B cell (primary cell): ENCODE measurements at places on chromosomes 7 and 10.

- no peak for DNase-seq
Observed at GRCh38 chr7:5683280-5683670, 98.2 kb downstream of the RNF216 start.

DNA sequence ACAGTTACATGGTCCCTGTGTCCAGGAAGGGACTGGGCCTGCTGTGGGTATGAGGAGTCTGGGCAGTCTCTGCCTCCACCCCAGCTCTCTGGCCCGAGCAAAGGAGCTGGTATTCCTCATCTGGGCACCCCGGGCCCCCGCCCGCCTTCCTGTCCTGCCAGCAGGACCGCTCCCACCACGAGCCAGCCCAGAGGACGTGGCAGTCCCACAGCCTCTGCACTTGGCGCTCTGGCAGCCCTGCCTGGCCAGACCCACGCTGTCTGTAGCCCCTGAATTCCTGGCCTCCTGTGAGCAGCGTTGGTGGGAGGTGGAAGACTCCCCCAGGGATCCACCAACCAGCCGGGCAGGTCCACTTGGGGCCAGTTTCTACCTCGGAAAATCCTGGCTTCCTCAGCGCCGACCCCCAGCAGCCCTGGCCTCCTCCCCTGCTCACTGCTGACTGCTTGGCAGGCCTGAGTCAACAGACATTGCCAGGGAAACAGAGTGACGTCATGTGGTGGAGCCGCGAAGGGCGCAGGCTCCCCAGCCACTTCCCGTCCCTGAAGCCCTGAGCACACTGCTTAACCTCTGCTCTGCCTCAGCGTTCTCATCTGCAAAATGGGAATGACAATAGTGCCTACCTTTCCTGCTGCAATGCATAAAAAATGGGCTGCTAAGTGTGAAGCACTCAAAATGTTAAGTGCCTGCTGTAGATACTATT is 21.6 kb upstream of the LIMK1 start:
- peak; percentile 72 for DNase-seq

DNA sequence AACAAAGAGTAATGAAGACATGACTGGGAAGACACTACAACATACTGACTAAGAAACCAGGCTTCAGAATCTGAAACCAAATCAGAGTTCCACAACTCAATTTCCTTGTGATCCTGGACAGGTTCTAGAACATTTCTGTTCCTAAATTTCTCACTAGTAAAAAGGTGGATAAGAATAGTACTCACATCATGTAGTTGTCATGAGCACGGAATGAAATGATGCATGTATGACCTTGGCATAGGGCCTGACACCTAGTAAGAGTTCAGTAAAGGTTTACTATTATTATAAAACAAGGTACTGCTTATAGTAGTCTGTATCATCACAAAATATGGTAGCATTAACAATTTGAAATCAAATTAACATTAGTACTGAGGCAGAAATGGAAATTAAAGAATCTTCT is 19.9 kb downstream of the DOCK4 start:
- DNase-seq, result no peak

DNA sequence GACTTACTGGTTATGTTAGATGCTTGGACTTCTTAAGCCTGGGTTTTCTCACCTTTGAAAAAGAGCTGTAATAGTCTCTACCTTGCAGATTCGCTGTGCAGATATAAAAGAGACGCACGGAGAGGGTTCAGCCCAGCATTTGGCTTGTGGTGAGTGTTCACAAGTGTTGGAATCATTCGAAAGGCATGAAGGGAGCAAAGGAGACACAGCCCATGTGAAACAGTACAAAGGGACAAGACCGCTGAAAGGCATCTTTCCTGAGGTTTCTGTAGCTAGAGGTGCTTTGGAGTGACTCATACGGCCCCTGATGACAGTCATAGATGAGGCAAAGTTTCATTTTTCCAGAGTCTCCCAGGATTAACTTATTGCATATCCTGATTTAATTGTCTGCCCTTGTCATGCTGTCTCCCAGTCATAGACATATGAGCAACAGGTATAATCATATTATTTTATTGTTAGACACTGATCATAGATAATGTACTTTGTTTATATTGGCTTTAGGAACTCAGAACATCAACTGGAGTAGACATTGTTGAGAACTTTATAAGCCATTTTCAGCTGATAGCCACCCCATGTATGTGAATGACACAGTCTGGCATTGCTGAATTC is 171.1 kb downstream of the ADRA2A start:
- no peak for DNase-seq

GRCh38 chr10:132242103-132242840 is 55.5 kb downstream of the DPYSL4 start:
- no peak for DNase-seq

DNA sequence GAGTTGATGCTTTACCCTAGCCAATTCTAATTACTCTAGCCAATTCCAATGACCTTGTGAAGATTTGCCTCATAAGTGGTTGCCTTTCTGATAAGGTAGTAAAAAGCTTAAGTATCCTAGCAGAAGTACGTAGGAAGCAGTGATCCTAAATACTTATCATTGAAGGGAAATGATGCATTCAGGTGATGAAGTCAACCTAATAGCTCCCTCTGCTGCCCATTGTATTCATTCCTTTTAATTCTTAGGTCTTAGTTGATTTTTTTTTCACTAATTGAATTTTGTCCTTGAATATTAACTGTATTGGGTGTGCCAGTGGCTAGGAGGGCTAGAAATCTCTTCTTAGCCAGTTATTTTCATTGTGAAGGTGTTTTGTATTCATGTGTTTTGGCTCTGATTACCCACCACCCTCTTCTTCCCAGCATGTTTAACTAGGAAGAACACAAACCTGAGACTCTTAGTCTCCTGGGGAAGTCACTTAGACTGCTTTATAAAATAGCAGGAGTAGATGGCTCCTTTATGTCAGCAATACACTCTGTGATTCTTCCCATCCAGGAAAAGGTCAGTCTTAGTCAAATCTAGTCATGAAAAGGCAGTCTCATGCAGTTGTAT is 46.3 kb downstream of the PLEKHA8 start:
- peak; percentile 34 for DNase-seq

DNA sequence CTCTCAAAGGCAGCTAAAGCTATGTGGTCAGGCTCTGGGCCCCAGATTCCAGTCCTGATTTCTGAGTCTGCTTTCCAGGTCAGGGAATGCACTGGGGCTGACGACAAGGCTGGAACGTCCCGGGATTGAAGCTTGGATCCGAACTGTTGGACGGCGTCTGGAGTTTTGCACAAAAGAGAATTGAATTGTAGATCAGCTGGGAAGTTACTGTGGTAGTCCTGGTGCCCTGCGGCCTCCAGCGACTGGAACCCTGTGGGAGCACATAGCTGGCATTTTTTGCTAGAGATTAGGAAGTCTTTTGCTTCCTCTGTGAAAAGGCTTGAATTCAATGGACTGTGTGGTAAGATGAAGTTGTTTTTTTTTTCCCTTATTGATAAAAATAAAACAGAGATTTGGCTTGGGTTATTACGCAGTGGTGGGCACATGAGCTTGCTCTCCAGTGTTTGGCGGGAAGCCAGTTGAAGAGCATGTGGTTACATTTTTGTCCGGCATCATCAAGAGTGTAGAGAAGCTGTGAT is at the start of gene HK1:
Gene HK1, plus strand, starts transcription at position 51 of the 518 bp plus-strand sequence.
- DNase-seq, result no peak

GRCh38 chr7:157271991-157272324 is 64.8 kb upstream of the DNAJB6 start:
- DNase-seq, result no peak

GRCh38 chr10:1653321-1653720 is 84.0 kb downstream of the ADARB2 start:
- DNase-seq, result no peak

DNA sequence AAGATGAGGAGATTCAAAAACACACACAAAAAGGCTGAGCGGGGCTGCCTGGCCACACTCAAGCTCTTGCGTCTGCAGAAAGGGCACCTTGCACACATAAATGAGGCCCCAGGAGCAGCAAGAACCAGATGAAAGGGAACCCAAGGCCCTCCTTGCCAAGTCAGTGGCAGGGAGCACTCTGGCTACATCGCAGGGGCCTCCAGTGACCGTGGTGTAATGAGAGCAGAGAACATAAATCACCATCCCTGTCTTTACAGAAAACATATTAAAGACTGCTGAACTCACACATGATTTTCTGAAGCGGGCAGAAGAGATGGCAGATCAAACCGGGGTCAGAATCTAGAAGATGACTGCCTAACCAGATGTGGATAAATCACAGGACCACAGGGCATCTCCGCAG is 80.5 kb downstream of the SLIT1 start:
- no peak for DNase-seq

GRCh38 chr7:87628780-87629569 is 777 bp downstream of the RUNDC3B start:
- peak; percentile 66 for DNase-seq

DNA sequence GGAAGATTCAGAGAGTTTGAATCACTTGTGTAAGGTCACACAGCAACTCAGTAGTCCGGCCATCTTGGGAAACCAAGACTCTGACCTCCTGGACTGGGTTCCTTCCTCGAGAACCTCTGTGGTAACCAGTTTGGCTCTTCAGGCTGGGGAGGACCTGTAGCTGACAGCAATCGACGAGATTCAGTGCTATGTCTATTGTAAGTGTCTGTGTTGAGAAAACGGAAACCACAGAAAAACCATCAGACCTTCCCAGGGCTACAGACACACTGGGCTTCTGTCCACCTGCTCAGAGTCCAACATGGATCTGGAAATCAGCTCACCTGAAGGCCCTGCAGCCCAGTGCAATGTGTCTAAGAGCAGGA is 403.7 kb downstream of the RPS24 start:
- DNase-seq, result no peak

DNA sequence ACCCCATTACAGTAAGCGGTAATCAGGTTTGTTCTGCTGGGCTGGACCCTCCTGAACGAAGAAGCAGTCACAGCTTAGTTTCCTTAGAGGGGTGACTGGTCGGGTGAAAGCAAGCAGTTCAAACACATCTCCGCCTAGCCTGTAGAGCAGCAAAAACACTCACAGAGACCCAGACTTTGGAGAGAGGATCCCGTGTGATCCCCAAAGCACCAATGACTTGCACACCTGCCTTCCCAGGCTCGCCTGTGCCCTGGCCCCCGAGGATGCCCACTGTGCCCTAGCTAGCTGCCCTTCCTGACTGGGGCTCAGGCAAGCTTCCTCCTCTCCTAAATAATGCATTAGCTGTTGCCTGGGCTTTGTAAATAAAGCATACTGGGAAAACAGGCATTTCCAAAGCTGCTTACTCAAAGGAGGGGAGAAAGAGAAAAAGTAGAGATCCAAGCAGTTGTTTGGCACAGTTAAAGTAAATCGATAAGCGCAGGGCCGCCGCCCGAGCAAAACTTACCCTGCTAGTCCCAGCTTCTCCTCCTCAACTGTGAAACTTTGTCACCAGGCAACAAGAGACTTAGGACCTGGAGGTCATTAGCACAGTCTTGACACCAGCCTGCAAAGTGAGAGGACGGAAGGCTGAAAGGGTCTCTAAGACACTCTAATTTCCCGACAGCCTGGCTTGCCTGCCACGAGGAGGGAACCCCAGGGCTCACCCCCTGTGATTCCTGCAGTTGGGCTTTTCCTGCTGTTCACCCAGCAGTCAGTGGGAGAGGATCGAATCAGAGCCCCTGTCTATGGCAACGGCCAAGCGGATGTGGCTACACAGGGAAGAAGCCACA is 4.8 kb downstream of the LRRC18 start:
- DNase-seq, result no peak

- no peak for DNase-seq
Observed at GRCh38 chr10:33279276-33279675, 55.2 kb downstream of the NRP1 start.

GRCh38 chr7:98051118-98051744 is 55.4 kb upstream of the LMTK2 start:
- peak; percentile 24 for DNase-seq

DNA sequence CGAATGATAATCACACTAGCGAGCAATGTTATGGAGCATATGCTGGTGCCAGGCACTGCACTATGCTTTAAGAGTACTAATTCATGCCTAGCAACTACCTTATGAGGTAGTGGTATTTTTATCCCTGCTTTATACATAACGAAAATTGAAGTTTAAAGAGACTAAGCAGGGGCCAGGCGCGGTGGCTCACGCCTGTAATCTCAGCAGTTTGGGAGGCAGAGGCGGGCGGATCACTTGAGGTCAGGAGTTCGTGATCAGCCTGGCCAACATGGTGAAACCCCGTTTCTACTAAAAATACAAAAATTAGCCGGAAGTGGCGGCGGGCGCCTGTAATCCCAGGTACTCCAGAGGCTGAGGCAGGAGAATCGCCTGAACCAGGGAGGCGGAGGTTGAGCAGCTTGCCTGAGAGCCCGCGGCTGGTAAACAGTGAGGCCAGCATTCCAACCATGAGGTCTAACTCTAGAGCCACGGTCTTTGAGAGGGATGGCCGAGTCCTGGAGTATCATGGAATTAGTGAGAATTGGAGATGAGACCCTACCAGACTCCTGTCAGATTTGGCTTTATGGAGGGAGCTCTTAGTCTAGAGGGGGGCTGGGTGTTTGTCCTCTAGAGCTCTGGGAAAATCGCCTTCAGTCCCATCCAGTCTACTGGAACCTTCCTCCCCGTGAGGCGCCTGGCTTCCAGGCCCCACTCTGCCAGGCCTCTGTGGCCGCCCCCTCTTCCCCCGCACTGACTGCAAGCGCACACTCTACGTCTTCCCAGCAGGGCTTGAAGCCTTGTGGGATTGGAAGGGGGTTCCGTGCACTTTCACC is 11.6 kb downstream of the TLX1 start:
- peak; percentile 6 for DNase-seq

- DNase-seq, result no peak
Observed at GRCh38 chr10:70652761-70653657, 19.3 kb upstream of the ADAMTS14 start.

DNA sequence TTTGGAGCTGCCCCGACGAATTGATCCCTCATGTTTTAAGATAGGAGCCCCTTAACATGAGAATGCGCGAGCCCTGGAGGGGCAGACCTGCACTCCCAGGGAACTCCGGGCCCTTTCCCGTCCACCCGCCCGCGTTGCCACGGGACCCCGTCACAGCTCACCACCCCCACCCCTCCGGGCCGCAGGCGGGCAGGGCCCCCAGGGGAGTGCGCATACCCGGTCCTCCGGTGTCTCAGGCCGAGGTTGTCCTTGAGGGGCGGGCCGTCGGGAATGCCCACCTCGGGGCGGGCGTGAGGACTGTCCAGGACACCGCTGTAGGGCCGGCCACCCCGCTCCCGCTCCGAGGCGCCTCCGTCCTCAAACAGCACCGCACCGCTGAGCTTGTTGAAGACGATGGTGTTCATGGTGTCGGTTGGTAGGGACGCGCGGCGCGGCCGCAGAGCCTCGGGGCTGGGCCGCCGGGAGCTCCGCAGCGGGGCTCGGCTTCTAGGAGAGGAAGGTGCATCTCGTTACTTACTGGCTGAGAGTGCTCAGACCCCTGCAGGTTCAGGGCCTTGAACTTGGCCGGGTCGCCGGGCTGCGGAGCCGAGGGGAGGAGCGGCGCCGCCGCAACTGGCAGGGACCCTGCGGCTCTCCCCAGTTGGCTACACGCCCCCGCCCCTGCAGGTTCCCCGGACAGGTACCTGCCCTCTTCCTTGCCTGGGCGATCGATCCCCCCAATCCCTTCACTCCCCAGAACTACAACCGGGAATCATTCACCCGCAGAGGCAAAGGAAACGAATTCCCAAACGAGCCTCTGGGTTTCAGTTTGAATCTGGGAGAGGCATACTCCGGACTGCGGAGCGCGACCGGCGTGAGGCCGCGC is 2.4 kb downstream of the MKX start:
- peak; percentile 40 for DNase-seq

- DNase-seq, result no peak
Observed at GRCh38 chr7:4201566-4201965, 480.5 kb upstream of the FOXK1 start.

- no peak for DNase-seq
Observed at GRCh38 chr10:82212753-82213152, 337.8 kb downstream of the NRG3 start.

GRCh38 chr10:86342111-86342863 is 24.3 kb downstream of the GRID1 start:
- DNase-seq, result no peak
